ENCODE measurements at places on chromosomes 4 and X. TPM values are rescaled to one million over a fixed set of nuclear protein-coding genes. Genes with fewer than 3 reads are reported as not detected.

- DNase-seq: no peak
Observed at GRCh38 chrX:64571011-64571410, 175.8 kb upstream of the MTMR8 start.

DNA sequence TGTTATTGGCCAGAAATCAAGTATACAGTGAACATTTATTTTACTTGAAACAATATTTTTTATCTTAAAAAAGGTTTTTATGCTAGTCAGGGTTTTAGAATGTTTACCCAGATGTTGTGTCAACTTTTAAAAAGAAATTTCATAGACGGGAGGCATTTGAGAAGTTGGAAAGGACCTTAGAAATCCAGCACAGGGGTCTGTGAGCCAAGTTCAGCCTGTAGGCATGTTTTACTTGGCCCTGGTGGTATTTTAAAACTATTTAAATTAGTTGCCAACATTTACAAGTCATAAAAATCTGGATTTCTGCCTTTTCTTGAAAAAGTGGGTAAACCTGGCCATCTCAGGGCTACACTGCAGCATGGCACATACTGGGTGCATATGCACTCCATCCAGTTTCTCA is 25.5 kb upstream of the FHL1 start:
- DNase-seq: no peak

- no peak for DNase-seq
Observed at GRCh38 chr4:40924096-40924792, 174.5 kb downstream of the NSUN7 start.

DNA sequence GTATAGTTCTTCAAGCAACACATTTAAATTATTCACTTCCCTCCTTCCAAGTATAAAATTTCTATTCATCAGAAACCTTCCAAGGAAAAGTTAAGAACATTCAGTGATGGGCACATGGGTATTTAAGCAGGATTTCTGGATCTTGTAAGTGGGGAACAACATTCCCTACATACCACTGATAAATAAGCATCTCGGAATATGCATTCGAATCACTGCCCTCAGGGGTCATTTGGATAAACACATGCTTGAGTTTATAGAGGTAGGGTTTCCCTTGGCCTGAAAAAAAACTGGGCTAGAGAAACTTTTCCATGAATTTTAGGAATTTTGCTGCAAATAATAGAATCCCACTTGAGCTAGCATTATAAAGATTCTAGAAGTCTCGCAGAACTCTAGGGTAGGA is 143.9 kb downstream of the SOX3 start:
- DNase-seq: no peak

DNA sequence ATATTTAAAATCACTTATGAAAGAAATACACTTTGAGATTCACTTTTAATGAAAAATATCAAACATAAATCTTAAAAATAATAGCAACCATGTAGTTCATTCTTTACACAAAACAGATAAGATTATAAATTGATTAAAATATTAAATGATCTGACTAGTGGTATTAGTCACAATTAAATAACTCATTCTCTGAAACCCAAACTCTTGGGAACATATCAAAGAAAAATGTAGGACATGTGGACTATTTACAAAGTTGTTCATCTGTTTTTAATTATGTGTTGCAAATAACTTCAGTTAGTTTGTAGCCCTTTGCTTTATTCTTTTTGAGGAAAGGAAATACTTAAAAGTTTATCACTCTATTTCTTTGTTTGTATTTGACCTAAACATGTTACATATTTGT is 9.5 kb upstream of the GUCY1A1 start:
- no peak for DNase-seq

DNA sequence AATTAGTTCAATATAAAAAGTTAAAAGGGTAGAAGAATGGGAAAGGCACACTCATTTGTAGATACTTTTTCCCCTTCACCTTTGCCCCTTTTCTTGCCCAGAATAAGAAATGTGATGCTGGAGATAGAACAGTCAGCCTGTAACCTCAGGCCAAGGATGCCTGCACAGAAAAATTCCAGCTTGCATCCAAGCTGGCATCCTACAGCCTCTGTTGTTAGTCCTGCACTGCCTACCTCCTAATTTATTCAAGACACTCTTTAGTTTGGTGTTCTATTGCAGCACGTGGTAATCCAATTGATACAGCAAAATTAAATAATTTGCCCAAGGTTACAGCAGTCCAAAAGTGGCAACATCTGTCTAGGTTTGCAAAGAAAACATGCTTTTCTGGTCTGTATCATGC is 9.7 kb upstream of the USO1 start:
- no peak for DNase-seq

- no peak for DNase-seq
Observed at GRCh38 chr4:74608151-74608949, 163.4 kb downstream of the AREG start.

DNA sequence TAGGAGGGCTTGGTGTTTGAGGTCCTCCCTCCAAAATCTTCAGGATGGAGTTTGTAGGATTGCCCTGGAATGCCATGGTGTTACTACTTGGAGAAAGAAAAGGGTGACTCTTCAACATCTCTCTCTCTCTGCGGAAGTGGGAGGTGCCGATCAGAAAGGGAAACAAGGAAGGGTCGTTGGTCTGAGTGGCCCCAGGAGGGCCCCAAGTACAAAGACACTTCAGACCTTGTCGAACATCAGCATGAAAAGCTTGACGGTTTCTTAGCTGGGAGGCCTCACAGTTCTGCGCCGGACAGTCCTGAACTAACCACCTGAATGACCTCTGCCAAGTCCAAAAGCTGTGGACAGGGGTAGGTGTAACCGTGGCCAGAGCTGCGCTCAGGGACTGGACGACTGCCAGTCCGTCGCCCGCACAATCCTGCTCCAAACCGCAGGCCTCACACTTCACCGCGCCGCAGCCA is 646 bp upstream of the GSX2 start:
- no peak for DNase-seq

DNA sequence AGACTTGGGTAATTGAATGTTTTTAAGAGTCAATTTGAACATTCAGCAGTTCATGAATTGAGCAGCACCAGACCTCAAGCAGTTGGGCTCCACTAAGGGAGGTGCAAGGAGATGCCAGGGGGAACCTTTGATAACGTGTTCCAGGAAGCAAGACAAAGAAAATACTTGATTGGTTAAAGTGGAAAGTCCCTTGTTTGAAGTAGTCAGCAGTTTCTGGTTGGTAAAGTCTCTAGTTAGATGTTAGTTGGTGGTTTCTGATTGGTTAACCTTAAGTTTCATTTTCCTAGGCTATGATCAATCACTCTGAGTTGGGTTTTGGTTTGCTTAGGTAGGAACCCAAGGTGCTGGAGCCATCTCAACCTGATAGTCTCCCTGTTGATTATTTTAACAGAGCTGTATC is 4.0 kb downstream of the HERC6 start:
- no peak for DNase-seq

DNA sequence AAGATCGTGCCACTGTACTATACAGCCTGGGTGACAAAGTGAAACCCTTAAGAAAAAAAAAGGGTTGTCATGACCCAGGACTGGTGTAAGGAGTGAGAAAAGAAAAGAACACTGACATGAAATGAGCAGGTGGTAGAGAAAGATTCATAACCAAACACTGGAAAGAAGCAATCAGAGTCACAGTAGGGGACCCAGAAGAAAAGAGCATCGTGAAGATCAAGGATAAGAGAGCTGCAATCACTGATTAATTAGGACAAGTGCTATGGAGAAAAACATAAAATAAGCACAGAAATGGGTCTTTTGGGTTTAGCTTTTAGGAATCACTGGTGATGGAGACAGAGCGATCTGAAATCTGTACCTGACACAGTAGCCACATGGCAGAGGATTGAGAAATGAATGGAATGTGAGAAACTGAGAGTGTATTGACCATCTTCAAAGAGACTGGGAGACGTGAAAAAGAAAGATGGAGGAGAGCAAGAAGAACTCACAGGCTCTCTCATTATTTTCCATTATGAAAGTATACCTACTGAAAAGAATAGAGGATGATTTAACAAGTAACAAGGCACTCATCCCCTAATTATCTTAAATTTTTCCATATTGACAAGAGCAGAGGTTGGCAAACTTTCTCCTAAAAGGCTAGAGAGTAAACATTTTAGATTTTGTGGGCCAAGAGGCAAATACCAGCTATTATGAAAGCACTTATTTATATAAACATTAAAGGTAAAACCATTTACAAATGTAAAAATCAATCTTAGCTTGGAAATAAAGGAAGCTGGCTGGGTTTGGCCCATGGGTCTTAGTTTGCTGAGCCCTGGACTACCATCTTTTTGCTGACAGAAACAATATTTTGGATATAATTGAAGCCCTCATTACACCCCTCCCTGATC is 7.3 kb downstream of the TMEM154 start:
- no peak for DNase-seq

DNA sequence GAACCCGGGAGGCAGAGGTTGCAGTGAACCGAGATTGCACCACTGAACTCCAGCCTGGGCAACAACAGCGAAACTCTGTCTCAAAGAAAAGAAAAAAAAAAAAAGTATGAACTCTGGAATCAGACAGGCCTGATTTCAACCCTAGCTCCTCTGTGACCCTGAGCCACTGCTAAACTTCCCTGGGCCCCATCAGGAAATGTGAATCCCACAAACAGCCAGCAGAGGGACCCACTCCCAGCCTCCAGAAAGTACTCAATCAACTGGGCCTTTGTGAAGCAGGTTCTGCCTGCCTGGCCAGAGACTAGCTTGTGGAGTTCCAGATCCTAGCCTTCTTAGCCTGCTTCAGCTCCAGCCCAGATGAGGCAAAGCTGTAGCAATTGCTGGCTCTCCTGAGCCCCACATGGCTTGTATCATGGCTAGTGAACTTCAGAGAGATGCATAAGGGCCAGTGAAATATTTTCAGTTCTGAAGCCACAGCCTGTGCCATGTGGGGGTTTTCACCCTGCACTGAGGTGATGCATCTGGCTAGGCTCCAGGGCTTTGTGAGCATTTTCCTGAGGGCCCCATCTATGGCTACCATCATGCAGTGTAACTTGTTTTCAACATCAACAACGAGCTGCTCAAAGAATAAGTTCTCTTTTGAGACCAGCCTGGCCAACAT is 7.2 kb upstream of the IDS start:
- no peak for DNase-seq

DNA sequence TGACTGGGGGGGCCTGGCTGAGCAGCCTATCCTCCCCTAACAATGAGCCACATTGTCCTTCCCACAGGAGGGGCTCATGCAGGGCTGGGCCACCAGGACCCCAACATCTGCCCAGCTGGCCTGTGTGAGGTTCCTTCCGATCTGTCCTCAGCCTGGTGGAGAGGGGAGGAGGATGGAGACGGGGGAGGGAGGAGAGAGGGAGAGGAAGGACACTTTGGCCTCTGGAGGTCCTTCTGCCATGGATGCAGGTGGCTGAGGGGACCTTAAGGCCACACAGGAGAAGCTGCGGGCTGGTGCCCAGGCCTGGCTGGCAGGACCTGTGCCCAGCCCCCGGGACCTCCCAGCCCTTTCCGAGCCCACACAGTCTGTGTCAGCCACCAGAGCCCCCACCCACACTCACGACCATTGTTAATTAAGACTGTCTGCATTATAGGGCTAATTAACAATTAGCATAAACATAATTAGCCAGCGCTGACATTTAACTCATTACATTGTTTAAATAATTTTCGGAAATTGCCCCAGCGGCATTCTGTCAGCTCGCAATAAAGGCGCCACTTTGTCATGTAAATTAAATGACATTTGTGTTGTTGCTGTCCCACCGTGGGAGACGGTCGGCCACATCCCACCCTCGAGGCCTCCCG is 53.0 kb upstream of the NKX1-1 start:
- no peak for DNase-seq

The DDX53 gene
- total RNA-seq: not detected

All from esophagus muscularis mucosa (tissue), 4 donors.